Muscle of back (tissue), 13 donors: ENCODE measurements at places on chromosomes 6 and 20. TPM values are rescaled to one million over a fixed set of nuclear protein-coding genes. Genes with fewer than 3 reads are reported as not detected.

DNA sequence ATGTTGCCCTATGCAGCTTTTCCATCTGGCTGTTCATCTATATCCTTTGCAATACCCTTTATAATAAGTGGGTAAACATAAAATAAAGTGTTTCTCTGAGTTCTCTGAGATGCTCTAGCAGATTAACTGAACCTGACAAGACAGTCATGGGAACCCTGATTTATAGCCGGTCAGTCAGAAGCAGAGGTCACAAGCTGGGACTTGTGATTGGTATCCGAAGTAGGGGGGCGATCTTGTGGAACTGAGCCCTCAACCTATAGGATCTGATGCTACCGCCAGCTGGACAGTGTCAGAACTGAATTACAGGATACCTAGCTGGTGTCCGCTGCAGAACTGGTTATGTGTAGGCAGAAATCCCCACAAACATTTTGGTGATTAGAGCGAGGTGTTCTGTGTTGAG lies 39.0 kb downstream of the SLC17A5 start:
- DNase-seq: no peak

- DNase-seq: no peak
Measured at GRCh38 chr6:134477991-134478635, 160.2 kb upstream of the SGK1 start.

- DNase-seq: no peak
Measured at GRCh38 chr6:135132776-135133175, 48.3 kb upstream of the MYB start.

- DNase-seq: no peak
Measured at GRCh38 chr6:106547601-106548453, 81.5 kb downstream of the RTN4IP1 start.

DNA sequence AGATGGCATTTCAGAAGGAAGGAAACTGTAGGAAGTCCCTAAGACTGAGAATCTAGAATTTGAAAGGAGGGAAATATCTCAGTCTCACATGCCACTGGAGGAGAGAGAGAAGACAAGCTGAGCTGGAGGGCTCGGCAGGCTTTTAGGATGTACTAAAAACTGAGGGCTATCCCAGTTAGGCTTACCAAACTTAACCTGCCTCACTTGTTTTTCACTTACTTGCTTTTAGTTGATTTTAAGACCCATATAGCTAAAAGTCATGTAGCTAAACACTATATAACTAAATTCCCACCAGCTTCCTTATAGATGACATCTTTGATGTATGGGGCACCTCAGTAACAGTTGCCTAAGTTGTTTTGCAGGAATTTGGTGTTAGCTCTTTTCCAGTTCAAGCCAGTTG lies 288.0 kb downstream of the DOK5 start:
- no peak for DNase-seq

GRCh38 chr6:124396361-124396760 lies 565.9 kb upstream of the RNF217 start:
- DNase-seq: no peak

DNA sequence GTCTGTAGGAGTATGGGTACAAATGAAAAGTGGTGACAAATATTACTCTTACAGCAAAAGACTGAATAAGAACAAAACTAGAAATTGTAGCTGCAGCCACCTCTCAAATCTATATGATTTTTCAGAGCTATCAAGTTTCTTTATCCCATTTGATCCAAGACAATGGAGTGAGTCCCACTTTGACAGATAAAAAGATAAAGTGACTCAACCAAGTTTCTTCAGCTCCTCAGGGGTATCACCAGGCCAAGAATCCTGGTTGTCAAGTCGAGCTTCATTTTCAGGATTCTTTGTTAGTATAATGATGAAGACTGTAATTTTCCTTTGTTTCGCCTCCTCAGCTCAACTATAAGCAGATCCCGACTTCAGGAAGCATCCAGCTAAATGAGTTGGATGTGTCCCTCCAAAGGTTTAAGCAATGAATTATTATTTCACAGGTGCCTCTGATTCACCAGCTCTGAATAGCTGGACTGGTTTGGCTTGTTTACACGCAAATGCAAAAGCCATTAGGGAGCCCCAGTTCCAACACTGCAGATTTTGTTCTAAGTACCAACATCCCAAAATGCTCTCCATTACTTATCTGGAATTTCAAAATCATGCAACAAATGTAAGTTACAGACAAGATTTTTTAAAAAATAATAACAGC lies 238.9 kb downstream of the MAFB start:
- DNase-seq: no peak

- peak; percentile 63 for DNase-seq
Measured at GRCh38 chr6:46221222-46221793, 50.5 kb upstream of the ENPP5 start.

The PTCRA gene
- polyA plus RNA-seq: not detected

The PACSIN1 gene
- 0.91 TPM for polyA plus RNA-seq

The SLC22A7 gene
- not detected for polyA plus RNA-seq

The PAX1 gene
- polyA plus RNA-seq: 1.9 TPM

The NINL gene
- polyA plus RNA-seq: 11.4 TPM

The DDX43 gene
- polyA plus RNA-seq: 0.70 TPM

The ERVFRD-1 gene
- polyA plus RNA-seq: 0.07 TPM
